ENCODE measurements at places on chromosomes 5 and 9. TPM values are rescaled to one million over a fixed set of nuclear protein-coding genes. Genes with fewer than 3 reads are reported as not detected.

ADGRD2 gene
- not detected for total RNA-seq

- H3K27ac ChIP-seq: peak overlapping the region; percentile 25
- H3K36me3 ChIP-seq: no peaks in the 10 kb centered on the region
- DNase-seq: peak; percentile 65
- H3K4me3 ChIP-seq: no peak overlapping the region
Measured at GRCh38 chr9:131420980-131421624, 27.2 kb downstream of the PRRC2B start.

DNA sequence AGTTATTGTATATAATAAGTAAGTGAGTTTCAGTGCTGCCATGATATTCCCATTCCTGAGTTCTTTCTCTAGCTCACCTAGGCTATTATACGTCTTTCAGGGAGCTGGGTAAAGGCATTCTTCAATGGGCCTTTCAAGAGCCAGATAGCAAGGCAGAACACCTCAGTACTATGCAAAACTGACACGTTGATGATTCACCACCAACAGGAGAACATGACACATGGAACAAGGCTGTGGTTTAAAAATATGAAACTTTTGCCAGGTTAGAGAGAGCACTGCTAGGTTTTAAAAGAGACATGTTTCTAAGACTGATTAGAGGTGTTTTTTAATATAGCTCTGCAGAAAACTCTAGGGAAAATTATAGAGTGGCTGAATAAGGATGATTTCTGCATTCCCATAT is 95.9 kb downstream of the UGCG start:
- peaks cover 7% of the 10 kb centered on the region for H3K4me1 ChIP-seq
- DNase-seq: no peak
- no peaks in the 10 kb centered on the region for H3K36me3 ChIP-seq
- H3K27ac ChIP-seq: no peak overlapping the region
- no peaks in the 10 kb centered on the region for H3K27me3 ChIP-seq

- no peak overlapping the region for H3K27ac ChIP-seq
- H3K4me3 ChIP-seq: no peak overlapping the region
- H3K27me3 ChIP-seq: no peaks in the 10 kb centered on the region
- no peaks in the 10 kb centered on the region for H3K36me3 ChIP-seq
Measured at GRCh38 chr5:133293960-133294359, 242.1 kb downstream of the HSPA4 start.

PCDHGC5 gene
- total RNA-seq: 0.37 TPM

GRCh38 chr9:106644661-106645060 is 218.3 kb upstream of the ZNF462 start:
- H3K27ac ChIP-seq: no peak overlapping the region
- no peaks in the 10 kb centered on the region for H3K27me3 ChIP-seq
- no peak for DNase-seq
- H3K4me3 ChIP-seq: no peak overlapping the region
- no peaks in the 10 kb centered on the region for H3K4me1 ChIP-seq

BRIX1 gene
- 9.0 TPM for total RNA-seq

GPSM1 gene
- total RNA-seq: 1.6 TPM

SPATA31E1 gene
- total RNA-seq: not detected

DNA sequence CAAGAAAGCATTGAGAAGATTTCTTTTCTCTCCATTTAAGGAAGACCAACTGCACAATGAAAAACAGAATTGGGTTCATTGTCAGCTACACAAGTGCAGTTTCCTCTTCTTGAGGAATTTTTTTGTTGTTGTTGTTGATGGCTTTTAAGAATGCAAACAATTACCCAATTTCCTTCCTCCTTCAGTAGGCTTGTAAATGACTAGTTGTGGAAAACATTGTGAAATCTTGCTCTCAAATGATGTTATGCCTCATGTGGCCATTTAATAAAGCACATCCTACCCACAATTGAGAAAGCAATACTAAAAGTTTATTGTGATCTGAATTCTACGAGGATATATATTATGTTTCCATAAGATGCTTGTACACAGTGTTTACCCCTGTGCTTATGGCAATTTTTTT is 171.6 kb downstream of the FAM174A start:
- no peak overlapping the region for H3K27ac ChIP-seq
- no peaks in the 10 kb centered on the region for H3K27me3 ChIP-seq
- no peak for DNase-seq

AQP7 gene
- total RNA-seq: 25.1 TPM

- no peak for DNase-seq
- no peaks in the 10 kb centered on the region for H3K4me1 ChIP-seq
- no peaks in the 10 kb centered on the region for H3K27me3 ChIP-seq
- no peaks in the 10 kb centered on the region for H3K36me3 ChIP-seq
- no peak overlapping the region for H3K27ac ChIP-seq
Measured at GRCh38 chr9:137405677-137406081, 17.3 kb downstream of the EXD3 start.

NR5A1 gene
- not detected for total RNA-seq

GRCh38 chr5:15234366-15234765 is 265.6 kb upstream of the FBXL7 start:
- H3K4me3 ChIP-seq: no peak overlapping the region
- no peaks in the 10 kb centered on the region for H3K36me3 ChIP-seq
- no peaks in the 10 kb centered on the region for H3K4me1 ChIP-seq
- H3K27me3 ChIP-seq: no peaks in the 10 kb centered on the region
- no peak overlapping the region for H3K27ac ChIP-seq

GRCh38 chr5:20618340-20618739 is 630.3 kb upstream of the CDH18 start:
- H3K4me3 ChIP-seq: no peak overlapping the region
- no peaks in the 10 kb centered on the region for H3K4me1 ChIP-seq
- H3K36me3 ChIP-seq: no peaks in the 10 kb centered on the region
- no peak for DNase-seq
- H3K27me3 ChIP-seq: no peaks in the 10 kb centered on the region
- no peak overlapping the region for H3K27ac ChIP-seq

HAPLN1 gene
- total RNA-seq: not detected

- no peaks in the 10 kb centered on the region for H3K36me3 ChIP-seq
- no peaks in the 10 kb centered on the region for H3K27me3 ChIP-seq
- no peak for DNase-seq
Measured at GRCh38 chr9:110767559-110768063, 99.0 kb downstream of the MUSK start.

GRCh38 chr9:36988848-36989247 is 45.2 kb downstream of the PAX5 start:
- H3K4me1 ChIP-seq: peaks cover 4% of the 10 kb centered on the region
- no peaks in the 10 kb centered on the region for H3K27me3 ChIP-seq
- no peak overlapping the region for H3K27ac ChIP-seq
- no peaks in the 10 kb centered on the region for H3K36me3 ChIP-seq
- no peak overlapping the region for H3K4me3 ChIP-seq
- DNase-seq: no peak

All from right lobe of liver (tissue), 6 donors.